ENCODE measurements at places on chromosomes 16 and 17.

DNA sequence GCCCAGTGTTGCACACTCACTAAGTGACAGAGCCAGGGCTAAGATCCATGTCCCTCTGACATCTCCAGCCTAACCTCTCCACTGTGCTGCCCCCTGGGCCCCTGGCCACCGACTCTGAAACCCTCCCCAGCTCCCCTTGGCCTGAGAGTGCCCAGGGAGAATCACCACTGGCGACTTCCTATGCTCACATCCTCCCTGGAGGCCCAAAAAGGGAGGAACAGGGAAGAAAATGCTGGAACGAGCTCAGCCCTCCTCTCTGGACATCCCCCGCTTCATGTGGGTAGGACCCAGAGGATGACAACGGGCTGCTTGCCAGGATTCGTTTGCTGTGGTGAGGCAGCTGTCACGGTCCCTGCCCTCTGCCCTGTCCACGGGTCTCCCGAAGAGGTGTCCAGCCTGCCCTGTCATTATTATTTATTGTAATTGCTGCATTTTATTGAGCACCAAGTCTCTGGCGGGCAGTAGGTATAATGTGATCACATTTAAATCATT is 153.5 kb upstream of the RPL38 start:
- DNase-seq, result peak; percentile 20

DNA sequence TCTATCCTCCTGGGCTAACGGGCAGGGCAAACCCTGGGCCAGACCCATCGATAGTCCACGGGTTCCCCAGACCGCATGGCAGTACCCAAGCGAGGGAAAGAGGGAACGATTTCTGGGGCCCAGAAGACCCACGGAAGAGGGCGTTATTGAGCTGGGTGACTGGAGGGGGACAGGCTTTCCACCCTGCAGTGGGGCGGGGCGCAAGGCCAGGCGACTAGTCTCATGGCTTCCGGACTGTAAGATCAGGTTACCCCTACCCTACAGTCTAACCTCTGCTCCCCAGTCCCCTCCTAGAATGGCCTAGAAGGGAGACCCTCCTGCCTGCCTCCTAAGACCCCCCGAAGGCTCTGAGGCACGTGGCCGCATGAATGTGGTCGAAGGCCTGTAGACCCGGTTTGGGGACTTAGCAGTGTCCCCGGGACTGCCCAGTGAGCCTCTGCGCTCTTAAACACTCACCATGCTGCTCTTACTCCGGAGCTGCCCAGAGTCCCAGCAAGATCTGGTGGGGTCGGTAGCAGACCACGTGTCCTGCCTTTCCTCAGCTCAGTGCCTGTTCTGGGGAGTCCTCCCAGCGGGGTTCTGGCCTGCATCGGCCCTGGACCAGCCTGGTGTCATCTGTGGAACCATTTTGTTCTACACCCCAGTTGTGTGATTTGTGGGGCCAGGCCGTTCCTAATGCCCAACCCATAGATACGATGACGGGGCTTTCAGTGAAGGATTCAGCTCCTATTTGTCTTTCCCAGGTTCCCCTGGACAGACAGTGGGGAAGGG is 13.2 kb upstream of the AURKB start:
- DNase-seq, result peak; percentile 43

DNA sequence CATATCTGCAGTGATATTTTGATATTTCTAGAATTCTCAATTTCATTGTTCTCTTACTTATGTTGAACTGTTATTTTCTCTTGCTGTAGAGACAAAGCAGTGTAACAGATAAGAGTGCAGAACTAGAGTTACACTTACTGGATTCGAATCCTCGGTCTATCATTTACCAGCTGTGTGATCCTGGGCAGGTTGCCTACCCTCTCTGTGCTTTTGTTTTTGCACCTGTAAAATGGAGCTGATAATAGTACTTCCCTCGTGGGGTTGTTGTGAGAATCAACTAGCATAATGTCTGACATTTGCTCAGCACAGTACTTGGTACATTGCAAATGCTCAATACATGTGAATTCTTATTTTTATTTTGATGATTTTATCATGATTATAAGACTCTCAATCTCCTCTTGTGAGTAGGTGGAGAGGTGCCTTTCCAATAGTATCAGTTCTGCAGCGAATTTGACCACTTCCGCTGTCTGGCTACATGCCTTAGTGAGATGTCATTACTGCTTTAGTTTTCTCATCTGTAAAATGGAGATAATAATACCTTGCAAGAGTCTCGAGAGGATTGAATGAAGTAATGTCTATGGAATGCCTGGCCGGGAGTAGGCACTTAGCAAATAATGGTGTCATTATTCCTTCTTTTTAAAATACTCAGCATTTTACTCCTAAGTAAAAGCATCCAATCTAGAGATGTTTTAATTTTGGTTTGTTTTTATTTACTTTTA is 312.2 kb upstream of the MAF start:
- no peak for DNase-seq

DNA sequence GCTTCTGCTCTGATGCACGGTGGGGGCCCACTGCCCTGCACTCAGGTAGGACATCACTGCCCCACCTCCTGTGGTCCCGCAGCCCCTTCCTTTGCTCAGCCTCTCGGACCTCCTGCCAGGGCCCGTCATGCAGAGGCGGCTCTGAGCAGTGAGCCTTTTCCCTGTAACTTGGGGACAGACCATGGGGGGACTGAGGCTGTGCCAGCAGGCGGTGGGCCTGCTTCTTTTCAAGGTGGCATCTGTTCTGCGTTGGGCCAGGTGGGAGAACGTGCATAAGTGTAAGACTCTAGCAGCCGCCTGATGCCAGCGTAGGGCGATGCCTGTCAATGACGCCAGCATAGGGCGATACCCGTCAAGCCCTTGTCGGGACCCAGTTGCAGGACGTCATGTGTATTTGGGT is 40.3 kb upstream of the ZNF469 start:
- DNase-seq, result no peak

DNA sequence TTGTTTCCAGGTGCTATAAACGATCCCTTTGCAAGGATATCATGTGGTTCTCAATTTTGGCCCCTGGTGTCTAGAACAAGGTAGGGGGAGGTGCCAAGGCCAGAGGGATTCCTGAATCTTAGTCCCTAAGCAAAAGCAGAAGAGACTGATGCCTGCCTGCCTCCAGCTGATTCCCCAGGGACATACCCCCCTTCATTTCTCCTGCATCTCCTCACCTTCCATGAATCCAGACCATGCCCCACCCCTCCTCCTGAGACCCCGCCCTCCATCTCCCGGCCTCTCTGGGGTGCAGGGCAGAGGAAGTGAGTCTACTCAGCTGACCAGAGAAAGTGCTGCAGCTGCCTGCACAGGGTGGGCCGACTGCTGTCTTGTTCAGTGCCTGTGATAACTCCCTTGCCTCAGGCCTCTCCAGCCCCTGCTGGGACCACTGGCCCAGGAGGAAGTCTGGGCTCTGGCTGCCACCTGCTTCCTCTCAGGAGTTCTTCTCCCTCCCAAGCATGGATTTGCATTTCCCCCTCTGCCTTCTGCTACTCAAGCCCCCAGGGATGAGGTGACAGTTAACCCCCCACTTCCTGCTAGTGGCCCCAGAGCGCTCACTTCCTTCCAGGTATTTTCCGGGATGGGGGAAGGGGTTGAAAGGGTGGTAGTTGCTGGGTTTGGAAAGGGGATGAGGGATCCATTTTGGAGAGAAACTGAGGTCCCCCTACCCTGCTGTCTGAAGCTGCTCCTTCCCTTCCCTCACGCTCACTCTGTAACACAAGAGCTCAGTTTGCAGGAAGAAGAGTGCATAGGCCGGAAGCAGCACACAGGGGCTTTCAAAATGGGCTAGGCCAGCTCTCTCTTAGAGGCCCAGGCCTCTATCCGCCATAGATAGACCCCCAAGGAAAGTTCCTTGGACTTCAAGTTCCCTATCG is 10.5 kb upstream of the TSPOAP1 start:
- DNase-seq, result no peak

DNA sequence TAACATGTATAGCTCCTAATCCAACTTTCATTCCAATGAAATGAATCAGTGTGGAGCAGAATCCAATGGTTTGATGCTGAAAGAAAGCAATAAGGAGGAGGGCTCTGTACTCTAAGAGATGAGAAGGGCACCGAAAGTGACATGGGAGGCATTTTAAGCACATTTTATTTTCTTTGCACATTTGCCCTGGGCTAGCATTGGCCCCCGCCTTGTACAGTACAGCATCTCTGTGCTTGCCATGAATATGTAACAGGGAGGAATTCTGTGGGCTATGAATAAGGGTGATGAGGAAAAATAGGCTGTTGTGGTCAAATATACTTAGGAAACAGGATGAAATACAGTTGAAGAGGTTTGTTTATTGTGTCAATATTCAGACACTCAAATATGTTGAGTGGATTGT is 45.2 kb upstream of the SHISA6 start:
- DNase-seq, result no peak

- DNase-seq, result no peak
Measured at GRCh38 chr17:75487351-75488070, 27.8 kb downstream of the CASKIN2 start.

DNA sequence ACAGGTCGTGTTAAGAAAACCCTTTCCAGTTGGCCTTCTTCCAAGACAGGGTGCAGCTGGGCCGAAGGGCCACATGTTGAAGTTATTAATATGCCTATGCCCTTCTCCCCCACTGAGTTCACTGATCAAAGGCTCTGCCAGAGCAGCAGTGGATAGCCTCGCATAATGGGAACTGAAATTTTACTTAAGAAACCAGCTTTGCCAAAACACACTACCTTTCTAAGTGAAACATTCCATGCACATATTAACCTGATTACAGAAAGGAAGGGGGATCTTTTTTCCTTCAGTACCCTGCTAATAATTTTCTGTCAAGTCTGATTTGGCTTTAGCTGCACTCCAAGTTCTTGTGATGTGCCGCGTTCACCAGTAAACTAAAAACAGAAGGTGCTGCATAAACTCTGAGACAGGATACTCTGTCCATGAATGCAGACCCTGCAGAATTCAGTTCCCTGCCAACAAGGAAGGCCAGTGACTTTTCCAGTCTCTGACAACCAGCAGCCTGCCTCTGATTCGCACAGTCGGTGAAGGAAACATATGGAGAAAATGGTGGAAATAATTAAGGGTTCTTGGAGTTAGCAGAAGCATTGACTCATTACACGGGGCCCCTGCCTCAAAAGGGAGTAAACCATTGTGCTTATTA is 283.8 kb downstream of the ZFHX3 start:
- DNase-seq, result no peak

GRCh38 chr17:17859909-17860765 is 23.4 kb upstream of the SREBF1 start:
- DNase-seq, result peak; percentile 26

GRCh38 chr16:46614006-46614405 is 7.2 kb downstream of the SHCBP1 start:
- DNase-seq, result no peak

GRCh38 chr17:48564188-48565021 is 13.7 kb downstream of the HOXB4 start:
- DNase-seq, result no peak

- peak; percentile 62 for DNase-seq
Measured at GRCh38 chr16:46857368-46857945, 26.5 kb upstream of the C16orf87 start.

GRCh38 chr17:2051061-2051932 is 3.6 kb upstream of the HIC1 start:
- DNase-seq, result no peak

GRCh38 chr17:10107316-10108165 is 90.9 kb downstream of the GAS7 start:
- DNase-seq, result no peak

GRCh38 chr16:57324749-57325148 is 33.8 kb upstream of the CCL22 start:
- no peak for DNase-seq

DNA sequence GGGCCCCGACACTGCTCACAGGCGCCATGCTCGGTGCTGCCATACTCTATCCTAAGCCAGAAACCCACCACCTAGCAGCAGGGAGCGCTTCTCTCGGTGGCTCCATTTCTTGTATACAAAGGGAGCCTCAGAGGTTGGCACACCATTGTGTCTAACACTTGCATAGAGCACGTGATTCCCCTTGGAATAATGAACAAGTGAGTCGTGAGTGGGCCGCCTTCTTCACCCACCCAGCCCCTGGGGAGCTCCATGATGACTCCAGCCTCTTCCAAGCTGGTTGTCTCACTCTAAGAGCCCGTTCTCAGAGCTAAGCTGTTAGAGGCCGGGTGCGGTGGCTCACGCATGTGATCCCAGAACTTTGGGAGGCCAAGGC is 82.3 kb upstream of the ZNF469 start:
- no peak for DNase-seq

DNA sequence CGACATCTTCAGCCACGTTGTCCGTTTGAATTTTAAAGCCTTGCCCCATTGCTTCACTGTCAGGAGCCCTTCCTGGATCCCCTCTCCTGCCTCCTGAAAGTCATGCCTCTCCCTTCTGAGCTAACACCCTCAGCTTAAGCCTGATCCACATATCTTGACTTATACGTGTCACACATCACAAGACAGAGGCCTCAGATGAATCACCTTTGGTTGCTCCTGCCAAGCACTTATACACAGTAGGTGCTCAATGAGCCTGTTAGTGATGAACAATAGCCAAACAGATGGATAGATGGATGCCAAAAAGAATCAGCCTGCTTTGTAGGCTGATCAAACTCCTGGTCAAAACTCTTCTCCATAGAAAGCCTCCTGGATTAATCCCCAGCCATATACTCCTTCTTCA is 31.8 kb downstream of the PITPNM3 start:
- no peak for DNase-seq

- DNase-seq, result peak; percentile 55
Measured at GRCh38 chr17:57355090-57355859, 99.0 kb downstream of the MSI2 start.

- DNase-seq, result peak; percentile 39
Measured at GRCh38 chr17:7045492-7046126, 1.7 kb upstream of the SLC16A11 start.

DNA sequence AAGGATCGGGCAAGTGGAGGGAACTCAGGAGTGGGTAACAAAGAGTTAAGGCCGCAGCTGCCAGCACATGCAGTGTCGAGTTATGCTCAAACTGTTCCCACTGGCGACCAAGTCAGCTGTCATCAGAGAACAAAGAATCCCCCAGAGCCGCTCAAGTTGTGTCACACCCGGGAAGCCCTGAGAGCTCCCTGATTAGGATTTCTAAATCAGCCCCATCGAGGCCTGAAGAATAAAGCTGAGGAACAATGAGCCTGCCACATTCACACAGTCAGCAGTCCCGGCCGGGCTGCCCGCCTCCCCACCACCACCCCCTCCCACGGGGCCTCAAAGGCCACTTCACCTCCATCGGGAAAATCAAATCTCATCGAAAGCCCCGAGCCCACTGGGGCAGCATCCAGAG is 84.5 kb downstream of the SOX9 start:
- DNase-seq, result no peak

- no peak for DNase-seq
Measured at GRCh38 chr17:2259769-2260536, 43.6 kb downstream of the SMG6 start.

DNA sequence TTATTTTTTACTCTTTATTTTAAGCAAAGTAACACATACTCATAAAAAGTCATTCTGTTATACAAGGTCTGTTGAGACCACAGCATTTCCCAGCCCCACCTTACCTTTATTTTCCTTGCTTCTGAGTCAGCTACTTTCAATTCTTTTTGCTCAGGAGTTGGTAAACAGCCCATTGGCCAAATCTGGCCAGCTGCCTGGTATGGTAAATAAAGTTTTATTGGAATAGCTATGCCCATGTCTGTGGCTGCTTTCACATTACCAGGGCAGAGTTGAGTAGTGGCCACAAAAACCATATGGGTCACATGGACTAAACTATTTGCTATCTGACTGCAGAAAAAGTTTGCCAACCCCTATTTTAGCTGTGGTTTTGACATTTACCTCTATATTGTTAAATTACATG is 3.4 kb upstream of the NSRP1 start:
- DNase-seq, result no peak

- no peak for DNase-seq
Measured at GRCh38 chr16:86726340-86726739, 148.0 kb downstream of the FOXL1 start.

- DNase-seq, result no peak
Measured at GRCh38 chr16:79041206-79041605, 559.3 kb downstream of the MAF start.

All from NCI-H1092 treated with DMSO at 0.1 percent for 48 hours (cell line).